ENCODE measurements at places on chromosomes 2 and 18.

DNA sequence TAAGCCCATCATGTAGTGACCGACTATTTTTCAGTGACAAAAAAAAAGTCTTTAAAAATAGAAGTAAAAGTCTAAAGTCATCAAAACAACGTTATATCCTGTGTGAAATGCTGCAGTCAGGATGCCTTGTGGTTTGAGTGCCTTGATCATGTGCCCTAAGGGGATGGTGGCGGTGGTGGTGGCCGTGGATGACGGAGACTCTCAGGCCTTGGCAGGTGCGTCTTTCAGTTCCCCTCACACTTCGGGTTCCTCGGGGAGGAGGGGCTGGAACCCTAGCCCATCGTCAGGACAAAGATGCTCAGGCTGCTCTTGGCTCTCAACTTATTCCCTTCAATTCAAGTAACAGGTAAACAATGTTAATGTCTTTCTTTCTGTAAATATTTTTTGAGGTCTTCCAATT, at the start of gene CD28:
Gene CD28 (plus strand): TSS at position 237 of the 400 bp plus-strand sequence. CDS start 58 bp downstream, at position 295.
- DNase-seq = peak; percentile 91

DNA sequence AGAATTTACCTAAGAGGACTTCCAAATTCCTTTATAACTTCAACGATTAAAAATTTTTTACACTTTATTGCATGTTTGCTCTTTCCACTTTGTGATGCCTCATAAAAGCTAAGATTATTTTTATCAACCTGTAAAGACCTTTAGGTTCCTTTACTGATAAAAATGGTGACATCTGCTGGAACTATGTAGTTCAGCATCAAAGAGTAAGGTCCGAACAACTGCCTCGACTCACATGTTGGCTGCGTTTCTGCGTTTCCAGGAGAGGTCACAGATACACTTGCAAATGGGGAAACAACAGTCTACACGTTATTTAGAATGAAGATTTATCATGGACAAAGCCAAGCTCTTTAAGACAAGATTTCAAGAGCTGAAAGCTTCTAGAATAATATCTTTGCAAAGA, 18.8 kb upstream of the TMX3 start:
- no peak for DNase-seq

- DNase-seq = no peak
These were observed 80.5 kb downstream of the MYO5B start for GRCh38 chr18:50114448-50114847.

DNA sequence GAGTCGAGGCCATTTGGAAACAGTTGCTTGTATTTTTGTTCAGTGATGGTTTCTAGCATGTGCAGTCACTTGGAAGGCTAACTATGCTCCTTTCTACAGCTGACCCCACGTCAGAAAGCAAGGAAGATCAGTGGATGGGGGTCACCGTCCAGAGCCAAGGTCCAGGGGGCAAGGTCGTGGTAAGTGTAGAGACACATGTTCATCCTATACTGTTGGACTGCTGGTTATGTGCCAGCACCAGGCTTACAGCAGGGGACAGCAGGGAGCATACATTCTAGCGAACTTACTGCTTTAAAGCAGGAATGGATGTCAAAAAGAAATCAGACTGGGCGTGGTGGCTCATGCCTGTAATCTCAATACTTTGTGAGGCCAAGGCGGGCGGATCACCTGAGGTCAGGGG, 40.0 kb downstream of the ITGA6 start:
- no peak for DNase-seq

- no peak for DNase-seq
These were observed 9.0 kb upstream of the ATRAID start for GRCh38 chr2:27202854-27203253.

Measured in stimulated activated CD8-positive, alpha-beta memory T cell treated with anti-CD3 and anti-CD28 coated beads, Interleukin-7, amount 100 ng/mL, for 48 hours (primary cell).